ENCODE measurements at places on chromosomes 2 and 18. TPM values are rescaled to one million over a fixed set of nuclear protein-coding genes. Genes with fewer than 3 reads are reported as not detected.

DNA sequence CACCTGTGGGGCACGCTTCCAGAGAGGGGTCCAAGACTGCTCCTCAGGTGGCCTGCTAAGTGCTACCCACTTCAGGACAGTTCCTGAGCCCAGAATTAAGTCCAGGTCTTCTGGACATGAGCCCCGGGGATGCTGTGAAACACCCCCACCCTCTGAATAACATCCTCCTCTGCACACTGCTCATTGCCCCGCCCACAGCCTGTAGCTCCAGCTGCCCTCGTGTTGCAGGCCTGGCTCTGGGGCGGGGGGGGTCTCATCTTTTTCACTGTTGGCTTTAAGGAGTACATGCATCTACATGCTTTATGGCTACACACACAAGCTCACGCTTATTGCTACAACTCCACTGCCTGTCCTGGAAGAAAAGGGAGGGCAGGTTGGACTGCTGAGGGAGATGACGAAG lies 92.8 kb downstream of the PTGR3 start:
- no peaks in the 10 kb centered on the region for H3K4me1 ChIP-seq
- H3K4me3 ChIP-seq: no peak overlapping the region
- H3K36me3 ChIP-seq: no peaks in the 10 kb centered on the region
- no peak overlapping the region for H3K27ac ChIP-seq
- DNase-seq: no peak

The LDAH gene
- total RNA-seq: 37.7 TPM

- H3K27me3 ChIP-seq: peaks cover 17% of the 10 kb centered on the region
- H3K4me1 ChIP-seq: peaks cover 4% of the 10 kb centered on the region
- H3K36me3 ChIP-seq: no peaks in the 10 kb centered on the region
- no peak overlapping the region for H3K27ac ChIP-seq
These were observed 60.7 kb upstream of the ASAP2 start for GRCh38 chr2:9145752-9146430.

The GFPT1 gene
- total RNA-seq: 50.6 TPM

The VIT gene
- not detected for total RNA-seq

DNA sequence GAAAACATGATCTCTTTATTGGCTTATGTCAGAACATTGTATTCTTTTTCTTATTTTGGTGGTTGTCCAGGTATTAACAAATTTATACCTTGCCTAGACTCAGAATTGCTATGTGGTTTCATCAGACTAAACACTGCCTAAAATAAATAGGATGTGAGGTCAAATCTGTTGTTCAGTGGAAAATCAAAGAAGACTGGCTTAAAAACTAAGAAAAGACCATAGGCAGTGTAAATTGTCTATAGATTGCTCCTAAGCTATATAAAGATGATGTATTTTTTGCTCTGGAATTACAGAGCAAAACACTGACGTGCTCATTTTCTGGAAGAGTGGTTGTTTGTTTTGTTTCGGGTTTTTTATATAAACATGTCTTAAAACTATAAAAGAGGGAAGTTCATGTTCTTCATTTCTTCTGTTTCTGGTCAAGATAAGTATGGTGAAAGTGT lies 266.0 kb downstream of the ALPK2 start:
- no peak overlapping the region for H3K4me3 ChIP-seq
- H3K4me1 ChIP-seq: no peaks in the 10 kb centered on the region
- H3K36me3 ChIP-seq: no peaks in the 10 kb centered on the region
- H3K27me3 ChIP-seq: peaks cover 9% of the 10 kb centered on the region
- no peak overlapping the region for H3K27ac ChIP-seq

The CNTNAP5 gene
- total RNA-seq: not detected

DNA sequence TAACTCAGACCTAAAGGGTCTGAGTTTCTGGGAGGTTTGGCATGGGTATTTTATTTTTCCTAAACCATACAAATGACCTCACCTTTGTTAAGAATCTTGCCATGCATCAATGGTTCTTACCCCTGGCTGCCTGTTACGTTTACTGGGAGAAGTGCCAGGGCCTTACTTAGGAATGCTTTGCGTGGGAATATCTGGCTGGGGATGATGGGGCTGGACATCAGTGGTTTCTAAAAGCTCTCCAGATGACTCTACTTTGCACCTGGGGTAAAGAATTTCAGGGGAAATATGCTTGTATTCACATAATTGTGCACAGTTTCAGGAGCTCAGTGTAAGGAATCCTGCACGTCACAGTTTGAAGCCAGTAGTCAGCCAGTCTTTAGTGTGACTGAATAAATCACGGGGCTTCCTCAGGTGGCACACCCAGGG lies 18.2 kb upstream of the DAW1 start:
- no peak overlapping the region for H3K4me3 ChIP-seq
- H3K27me3 ChIP-seq: no peaks in the 10 kb centered on the region
- H3K27ac ChIP-seq: no peak overlapping the region
- no peak for DNase-seq
